HTR-8/SVneo (cell line): ENCODE measurements at places on chromosomes 11 and 22.
A peak's percentile ranks its signal among the peaks of the same experiment; 100 is the strongest.

DNA sequence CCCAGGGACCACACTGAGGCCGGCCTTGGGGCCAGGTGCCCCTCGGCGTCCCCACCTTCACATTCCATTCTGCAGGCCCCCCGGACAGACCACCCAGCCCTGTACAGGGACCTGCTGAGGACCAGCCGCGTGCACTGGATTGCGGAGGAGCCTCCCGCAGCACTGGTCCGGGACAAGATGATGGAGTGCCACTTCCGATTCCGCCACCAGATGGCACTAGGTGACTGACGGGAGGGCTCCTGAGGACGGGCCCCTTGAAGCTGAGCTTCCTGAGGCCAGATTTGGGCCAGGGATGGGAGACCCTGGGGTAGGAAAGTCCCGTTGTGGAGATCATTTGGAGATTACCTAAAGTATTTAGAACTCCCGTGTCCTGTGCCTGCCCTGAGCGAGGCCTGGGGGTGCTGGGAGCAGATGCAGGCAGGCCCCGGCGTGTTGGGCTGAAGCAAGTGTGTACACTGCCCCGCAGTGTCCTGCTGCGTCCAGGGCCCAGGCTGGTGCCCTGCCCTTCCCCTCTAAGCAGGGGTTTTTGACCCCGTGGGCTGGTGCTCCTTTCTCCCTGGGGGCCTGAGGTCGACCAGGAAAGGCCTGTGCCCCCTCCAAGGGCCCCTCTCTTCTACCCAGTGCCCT is 20.0 kb downstream of the TRMU start:
- peak; percentile 80 for DNase-seq

DNA sequence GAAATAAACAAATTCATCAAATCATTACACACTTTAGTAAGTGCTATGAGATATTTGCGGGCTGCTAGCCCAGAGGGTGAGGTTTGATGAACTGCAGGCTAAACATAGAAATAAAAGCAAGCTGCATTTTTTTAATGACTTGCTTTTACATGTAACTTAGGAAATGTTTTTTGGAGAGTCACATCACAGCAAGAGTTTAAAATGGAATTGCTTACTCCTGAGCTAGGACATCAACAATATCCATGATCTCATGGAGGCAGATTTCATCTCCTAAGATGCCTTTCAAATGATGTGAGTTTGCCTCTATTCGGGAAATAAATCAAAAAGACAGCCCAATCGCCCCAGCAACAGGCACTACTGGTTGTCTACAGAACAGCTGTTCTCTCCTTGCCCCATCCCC is 73.4 kb upstream of the CD44 start:
- no peak for DNase-seq

GRCh38 chr11:119081682-119082260 is 2.9 kb upstream of the HMBS start:
- DNase-seq, result no peak

GRCh38 chr11:1146365-1146764 is 11.4 kb upstream of the MUC5AC start:
- no peak for DNase-seq

GRCh38 chr11:108780119-108780518 is 115.2 kb downstream of the DDX10 start:
- DNase-seq, result no peak

- no peak for DNase-seq
Observed at GRCh38 chr11:9060700-9061111, 30.7 kb downstream of the SCUBE2 start.

DNA sequence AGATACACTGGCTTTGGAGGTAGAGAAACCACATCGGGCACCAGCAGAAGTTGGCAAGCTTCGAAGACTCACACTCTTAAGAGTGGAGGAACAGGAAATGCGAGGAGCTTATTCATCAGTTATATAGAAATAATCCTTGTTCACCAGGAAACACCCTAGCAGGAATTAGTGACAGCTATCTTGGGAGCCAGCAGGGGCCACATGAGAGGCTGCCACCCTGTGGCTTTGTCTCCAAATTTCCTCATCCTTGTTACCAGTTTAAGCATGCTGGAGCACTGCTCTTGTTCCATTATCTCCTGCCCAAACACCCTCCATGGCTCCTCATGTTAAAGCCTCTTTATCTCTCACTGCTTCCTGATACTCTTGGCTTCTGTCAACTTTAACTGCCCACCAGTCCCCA is 131.0 kb downstream of the PLEKHA7 start:
- DNase-seq, result peak; percentile 22

DNA sequence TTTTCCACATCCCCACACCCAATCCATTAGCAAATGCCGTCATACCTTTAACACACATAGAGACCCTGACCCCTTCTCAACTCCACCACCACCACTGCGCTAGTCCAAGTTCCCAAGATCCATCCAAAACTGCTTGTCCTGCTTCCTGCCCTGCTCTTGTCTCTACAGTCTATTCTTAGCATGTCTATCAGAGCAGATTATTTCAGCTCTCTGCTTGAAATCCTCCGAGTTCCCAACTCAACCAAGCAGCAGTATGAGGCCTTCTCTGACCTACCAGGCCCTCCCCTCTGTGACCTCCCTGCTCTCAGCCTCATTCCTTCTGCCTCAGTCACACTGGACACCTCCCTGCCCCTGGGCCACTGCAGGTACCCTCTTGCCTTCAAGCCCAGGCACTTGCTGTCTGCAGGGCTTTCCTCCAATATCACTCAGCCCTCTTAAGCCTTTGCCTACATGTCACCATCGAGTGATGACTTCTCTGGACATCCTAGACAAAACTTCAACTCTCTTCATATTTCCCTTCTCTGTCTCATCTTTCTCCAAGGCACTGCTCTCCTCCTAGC is 134.6 kb downstream of the SPATA19 start:
- no peak for DNase-seq
